Mammary epithelial cell (primary cell): ENCODE measurements at places on chromosomes 3 and 15. TPM values are rescaled to one million over a fixed set of nuclear protein-coding genes. Genes with fewer than 3 reads are reported as not detected.

- no peak for DNase-seq
Measured at GRCh38 chr3:52350416-52350815, 34.3 kb downstream of the DNAH1 start.

DNA sequence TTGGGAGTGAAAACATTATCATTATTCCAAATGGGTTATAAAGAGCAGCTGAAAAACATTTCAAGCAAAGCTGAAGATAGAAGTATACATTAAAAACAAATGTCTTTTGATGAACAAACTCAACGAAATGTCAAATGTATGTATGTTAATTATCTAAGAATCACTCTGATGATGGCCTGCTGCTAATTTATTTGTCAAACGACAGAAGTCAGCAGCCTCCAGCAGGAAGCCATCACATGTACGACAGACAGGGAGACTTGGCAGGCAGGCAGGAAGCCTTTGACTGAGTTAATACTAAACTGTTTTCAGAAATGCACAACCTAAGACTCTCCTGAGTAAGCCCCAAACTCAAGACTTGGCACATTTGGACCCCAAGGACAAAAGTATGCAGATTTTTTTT lies 491.1 kb downstream of the ZNF385D start:
- DNase-seq = no peak

The C3orf70 gene
- under 0.01 TPM for total RNA-seq

GRCh38 chr3:29181149-29181780 lies 99.6 kb upstream of the RBMS3 start:
- DNase-seq = no peak

DNA sequence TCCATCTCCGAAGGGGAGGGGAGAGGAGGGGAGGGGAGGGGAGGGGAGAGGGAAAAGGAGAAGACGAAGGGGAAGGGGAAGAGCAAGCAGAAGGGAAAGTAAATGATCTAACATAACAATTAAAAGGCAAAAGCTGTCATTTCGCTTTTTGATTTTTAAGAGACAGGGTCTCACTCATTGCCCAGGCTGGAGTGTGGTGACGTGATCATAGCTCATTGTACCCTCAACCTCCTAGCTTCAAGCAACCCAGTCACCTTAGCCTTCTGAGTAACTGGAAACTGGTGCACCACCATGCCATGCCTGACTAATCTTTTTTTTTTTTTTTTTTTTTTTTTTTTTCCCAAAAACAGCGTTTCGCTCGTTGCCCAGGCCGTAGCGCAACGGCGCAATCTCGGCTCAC lies 22.6 kb downstream of the ADAM10 start:
- DNase-seq = no peak

DNA sequence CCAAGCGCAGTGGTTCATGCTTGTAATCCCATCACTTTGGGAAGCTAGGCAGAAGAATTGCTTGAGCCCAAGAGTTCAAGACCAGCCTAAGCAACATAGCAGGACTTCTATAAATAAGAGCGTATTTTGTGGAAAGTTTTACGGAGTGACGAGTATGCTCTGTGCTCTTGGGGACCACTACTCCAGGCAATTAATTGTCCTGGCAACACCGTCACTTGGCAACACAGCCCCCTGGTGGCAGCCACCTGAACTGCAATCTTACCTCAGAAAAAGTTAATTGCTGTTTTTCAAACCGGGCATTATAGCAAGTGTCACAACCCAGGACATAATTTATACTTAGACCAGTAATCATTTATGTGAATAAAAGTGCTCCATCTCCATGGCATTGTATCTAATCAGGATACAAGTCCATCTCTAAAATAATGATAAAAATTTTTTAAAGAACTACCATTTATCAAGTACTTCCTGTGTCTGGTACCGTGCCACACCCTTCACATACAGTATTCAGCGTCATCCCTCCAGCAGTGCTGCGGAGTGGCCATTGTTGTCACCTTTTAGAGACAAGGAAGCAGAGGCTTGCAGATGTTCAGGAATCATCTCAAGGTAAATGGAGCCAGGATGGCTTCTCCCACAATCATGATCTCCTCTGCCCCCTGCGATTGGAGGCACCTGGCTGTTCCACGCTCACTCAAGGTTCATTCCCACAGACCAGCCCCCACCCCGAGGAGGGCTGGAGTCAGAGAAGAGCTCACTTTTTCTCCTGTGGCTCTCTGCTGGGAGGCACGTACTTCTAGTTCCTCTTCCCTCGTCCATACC lies 34.5 kb downstream of the PLA2G4D start:
- DNase-seq = no peak
